ENCODE measurements at places on chromosomes 7 and 10.

DNA sequence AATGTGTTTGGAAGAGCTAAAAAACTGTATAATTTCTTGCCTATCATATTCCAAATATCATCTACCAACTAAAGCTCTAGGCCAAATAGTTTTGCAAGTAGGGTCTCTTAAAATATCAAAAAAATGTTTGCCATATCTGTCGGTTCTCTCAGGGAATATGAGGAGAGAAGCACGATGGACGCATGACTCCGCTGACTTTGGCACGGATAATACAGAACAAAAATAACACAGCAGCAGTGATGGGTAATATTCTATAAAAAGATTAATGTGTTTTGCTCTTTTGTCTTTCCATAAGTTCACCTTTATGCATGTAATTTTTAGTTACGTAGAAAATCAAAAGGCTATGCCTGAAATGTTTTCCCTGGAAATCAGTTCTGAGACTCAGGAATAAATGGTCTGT lies 919 bp upstream of the IDI2 start:
- no peak for DNase-seq

GRCh38 chr10:35498693-35499092 lies 106.4 kb upstream of the GJD4 start:
- no peak for DNase-seq

DNA sequence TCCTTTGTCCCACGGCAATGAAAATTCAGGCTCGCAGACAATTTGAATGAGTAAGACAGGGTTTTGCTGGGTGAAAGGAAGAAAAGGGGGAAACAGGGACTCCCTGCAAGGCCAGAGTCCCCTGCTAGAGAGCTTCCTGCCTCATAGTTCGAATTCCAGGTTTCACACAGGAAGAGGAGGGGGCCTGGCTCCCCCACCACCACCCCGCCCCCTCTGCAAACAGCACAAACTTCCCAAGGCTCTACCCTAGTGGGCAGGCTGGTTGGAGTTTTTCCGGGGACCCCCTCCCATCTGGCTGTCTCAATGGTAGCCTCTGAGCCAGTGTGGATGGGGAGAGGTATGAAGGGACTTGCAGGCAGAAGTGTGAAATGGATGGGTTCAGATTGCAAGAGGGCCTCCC lies 57.4 kb upstream of the NEBL start:
- no peak for DNase-seq

DNA sequence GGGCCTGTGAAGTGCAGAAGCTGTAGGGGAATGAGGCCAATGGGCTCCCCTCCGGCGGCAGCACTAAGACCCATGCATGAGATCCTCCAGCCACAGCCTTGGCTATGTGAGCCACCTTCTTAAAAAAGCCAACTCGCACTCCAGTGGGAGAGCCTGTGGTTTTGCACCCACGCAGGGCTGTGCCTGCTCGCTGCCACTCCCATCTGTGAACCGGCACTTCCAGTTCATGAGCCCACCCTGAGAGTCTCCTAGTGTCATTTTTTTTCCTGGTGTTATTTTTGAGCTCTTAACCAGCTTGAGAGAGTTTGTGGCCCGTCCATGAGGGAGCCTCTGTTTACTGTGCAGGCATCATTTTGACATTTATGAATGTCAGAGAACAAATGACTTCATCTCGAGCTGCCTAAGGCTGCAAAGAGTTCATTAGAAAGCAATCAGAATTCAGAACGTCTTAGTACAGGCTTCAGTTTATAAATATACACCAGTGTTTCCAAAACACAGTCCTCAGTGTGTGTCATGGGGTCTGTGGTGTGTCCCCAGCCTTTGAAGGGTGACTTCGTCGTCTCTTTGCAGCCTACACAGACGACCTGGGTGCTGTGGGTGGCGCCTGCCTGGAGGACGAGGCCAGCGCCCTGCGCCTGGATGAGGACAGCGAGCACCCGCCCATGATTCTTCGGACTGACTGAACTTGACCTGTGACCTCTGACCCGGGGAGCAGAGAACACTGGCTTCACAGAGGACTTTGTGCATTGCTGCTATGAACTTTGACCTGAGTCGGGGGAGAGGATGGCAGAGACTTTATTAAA lies 40.4 kb downstream of the WIPI2 start:
- no peak for DNase-seq

DNA sequence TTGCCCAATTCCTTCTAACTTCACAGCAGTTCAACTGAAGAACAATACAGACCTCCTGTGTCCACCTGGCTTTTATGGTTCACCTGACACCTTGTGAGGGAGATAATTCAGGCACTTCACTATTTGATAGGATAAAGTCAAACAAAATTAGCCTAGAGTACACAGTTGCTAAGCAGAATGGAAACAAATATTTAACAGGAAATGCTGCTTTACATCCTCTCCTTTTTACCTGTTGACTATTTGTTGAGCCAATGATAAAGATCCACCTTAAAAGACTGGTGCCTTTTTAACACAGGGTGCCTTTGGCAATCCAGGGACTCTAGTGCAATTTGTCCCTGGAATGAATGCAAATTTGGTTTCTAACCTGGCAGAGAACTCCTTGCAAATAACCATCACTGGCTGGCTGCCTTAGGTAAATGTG lies 39.8 kb downstream of the ITPRID1 start:
- peak; percentile 25 for DNase-seq

- no peak for DNase-seq
Measured at GRCh38 chr7:151727579-151728285, 149.2 kb downstream of the PRKAG2 start.

DNA sequence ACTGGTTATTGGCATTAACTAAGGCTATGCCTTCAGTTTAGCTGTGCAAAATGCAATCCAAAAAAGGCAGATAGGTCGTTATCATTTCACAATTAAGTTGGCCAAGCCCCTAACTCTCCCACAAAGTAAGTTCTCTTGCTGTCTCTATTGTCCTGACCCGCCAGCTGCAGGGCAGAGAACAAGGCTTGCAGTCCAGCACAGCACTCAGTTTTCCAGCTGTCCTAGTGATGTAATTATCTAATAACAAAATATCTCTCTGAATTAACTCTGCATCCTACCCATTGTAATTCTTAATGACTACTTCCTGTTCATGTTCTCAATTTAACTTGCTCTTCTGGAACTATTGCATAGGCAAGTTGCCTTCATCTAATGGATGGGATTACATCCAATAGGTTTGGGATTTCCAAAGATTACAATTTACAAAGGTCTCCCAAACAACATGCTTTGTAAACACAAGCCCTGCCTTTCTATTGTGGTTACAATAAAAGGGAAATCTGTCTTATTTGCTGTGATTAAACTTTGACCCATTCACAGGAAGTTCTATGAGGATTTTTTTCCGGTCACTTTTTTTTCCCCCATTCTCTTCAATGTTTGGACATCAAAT lies 55.2 kb downstream of the CDK6 start:
- no peak for DNase-seq

- DNase-seq = peak; percentile 9
Measured at GRCh38 chr10:133276435-133277201, at the start of gene ADAM8. Gene ADAM8, minus strand, starts transcription at chr10:133276868. Its CDS starts 51 bp downstream, at chr10:133276817.

DNA sequence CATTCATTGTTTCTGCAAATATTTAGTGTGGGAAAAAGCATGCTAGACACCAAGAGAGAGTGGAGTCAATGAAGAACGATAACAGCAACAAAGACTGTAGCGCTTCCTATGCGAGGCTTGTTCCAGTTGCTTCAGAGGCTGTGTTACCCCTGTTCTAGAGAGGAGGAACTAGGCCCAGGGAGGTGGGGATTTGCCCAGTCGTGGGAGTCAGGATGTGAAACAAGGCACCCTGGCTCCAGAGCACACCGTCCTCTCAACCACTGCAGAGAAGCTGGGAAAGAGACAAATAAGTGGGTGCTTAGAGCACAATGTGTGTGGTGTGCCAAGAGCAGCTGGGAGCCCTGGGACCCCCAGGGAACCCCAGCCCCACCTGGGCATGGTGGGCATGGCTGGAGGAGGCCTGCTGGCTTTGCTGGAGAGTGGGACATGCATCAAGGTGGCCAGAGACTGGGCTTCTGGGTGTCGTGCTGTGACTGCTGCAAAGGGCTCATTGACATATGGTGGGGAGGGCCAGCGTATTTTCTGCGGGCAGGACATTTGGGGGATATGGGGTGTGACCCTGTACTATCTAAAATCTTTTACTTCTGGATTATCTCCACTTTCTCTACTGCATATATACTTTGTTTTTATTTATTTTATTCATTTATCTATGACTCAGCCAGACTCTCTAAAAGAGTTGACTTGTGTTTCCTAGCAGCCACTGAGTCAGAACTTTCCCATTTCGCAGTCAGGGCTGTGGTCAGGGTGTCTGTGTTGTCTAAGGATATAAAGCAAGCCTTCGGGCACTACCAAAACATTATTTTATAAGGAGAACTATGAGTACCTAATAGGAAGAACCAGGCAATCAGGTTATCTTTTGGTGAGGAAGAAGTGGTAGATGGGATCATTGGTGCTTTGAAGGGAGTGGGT lies 95.4 kb downstream of the TCF7L2 start:
- no peak for DNase-seq

- DNase-seq = no peak
Measured at GRCh38 chr7:72097226-72097625, 314.9 kb downstream of the CALN1 start.

GRCh38 chr10:117373823-117374505 lies 1.3 kb downstream of the PDZD8 start:
- peak; percentile 6 for DNase-seq

- DNase-seq = no peak
Measured at GRCh38 chr10:123148414-123149161, 652 bp downstream of the HMX2 start.

DNA sequence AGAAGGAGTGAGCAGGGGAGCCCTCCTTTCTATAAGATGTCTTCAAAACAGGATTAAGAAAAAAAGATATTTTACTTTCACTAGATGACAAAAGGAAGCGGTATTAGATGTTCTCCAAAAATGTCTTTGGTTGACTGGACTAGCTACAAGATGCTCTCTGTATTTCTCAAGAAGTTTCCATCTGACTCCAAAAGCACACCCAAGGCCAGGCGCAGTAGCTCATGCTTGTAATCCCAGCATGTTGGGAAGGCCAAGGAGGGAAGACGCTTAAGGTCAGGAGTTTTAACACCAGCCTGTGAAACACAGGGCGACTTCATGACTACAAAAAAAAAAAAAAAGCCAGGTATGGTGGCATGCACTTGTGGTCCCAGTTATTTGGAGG lies 84.5 kb downstream of the PIP4K2A start:
- no peak for DNase-seq

All from T47D (cell line).